Right lung (tissue), 10 donors: ENCODE measurements at places on chromosomes 13 and 19. TPM values are rescaled to one million over a fixed set of nuclear protein-coding genes. Genes with fewer than 3 reads are reported as not detected.

The OR10H1 gene
- polyA plus RNA-seq: 0.09 TPM

The TNNT1 gene
- 1.2 TPM for polyA plus RNA-seq

The CAPN12 gene
- polyA plus RNA-seq: 3.6 TPM

DNA sequence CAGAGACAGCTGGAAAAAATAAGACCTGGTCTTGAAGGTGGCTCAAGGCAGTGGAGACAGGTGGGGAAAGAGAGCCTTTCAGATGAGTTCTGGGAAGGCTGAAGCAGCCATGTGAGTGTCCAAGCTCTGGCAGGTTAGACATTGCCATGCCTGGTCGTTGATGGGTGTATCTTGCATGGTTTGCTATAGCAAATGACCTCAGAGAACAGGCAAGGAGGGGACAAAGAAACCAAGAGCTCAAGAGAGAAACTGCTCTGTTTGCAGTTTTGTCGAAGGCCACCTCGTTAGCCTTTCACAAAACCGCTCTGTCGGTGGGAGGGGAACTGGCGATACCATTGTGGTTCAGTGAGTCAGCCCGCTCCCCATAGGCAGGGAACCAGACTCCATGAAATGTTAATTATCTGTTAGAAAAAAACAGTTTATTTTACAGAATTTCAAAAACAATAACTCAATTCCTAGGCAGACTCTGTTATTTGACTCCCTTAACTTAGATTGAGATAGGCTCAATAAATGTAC is 82.8 kb upstream of the ARGLU1 start:
- peak; percentile 55 for DNase-seq

DNA sequence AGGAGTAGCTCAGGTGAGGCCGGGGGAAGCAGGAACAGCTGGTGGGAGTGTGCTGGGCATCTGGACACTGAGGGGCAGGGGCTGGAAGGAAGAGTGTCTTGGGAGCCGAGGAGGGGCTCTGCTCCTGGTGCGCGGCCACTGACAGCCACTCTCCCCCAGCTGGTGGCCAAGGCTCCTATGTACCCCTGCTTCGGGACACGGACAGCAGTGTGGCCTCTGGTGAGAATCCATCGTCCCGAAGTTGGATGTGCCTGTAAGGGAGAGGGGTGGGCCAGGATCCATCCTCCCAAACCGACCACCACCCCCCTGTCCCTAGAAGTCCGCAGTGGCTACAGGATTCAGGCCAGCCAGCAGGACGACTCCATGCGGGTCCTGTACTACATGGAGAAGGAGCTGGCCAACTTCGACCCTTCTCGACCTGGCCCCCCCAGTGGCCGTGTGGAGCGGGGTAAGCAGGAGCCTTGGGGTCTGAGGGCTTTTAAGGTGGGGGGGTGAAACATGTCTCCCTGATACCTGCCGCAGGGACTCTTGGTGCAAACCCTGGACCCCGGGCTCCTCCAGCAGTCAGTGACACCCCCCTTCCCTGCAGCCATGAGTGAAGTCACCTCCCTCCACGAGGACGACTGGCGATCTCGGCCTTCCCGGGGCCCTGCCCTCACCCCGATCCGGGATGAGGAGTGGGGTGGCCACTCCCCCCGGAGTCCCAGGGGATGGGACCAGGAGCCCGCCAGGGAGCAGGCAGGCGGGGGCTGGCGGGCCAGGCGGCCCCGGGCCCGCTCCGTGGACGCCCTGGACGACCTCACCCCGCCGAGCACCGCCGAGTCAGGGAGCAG is 2.0 kb upstream of the USF2 start:
- no peak for DNase-seq

DNA sequence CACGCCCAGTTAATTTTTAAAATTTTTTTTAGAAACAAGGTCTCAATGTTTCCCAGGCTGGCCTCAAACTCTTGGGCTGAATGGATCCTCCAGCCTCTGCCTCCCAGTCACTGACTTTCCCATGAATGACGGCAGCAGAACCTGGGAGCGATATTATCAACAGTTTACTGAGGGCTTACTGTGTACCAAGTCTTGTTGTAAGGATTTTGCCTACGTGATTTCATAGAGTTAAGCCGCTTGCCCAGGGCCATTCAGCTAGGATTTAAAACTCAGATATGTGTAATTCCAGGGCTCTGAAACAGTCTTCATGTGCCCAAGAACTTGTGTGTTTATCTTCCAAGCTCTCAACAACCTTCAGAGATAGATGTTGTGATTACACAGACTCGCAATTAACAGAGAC is 6.0 kb upstream of the KXD1 start:
- DNase-seq: no peak

GRCh38 chr13:36834299-36834698 is 15.3 kb downstream of the RFXAP start:
- no peak for DNase-seq

- DNase-seq: no peak
Observed at GRCh38 chr13:33751151-33751550, 66.8 kb upstream of the RFC3 start.

GRCh38 chr19:39406656-39407409 is at the start of gene ZFP36:
TSS of gene ZFP36 (plus strand) at chr19:39406847. CDS start at chr19:39406905, 58 bp downstream.
- DNase-seq: peak; percentile 88

The ADGRE2 gene
- 0.63 TPM for polyA plus RNA-seq

The TGFB1 gene
- polyA plus RNA-seq: 35.5 TPM

The KLHL1 gene
- 0.03 TPM for polyA plus RNA-seq

DNA sequence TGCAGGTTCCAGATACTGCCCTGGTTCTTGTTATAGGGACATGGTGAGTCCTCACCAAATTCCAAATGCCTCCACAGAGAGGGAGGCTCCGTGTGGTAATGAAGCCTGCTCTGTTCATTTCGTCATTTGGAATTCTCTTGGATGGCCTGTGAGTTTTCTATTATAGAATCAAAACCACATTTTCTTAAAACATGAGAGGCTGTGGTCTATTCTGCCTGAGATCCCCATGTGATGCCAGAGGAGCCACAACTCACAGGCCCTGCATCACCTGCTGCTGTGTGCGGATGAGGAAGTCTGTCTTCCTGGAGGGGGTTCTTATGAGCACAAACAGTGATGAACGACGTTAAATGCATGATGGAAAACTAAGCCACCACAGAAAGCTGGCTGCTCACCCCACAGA is 264.4 kb downstream of the UQCRFS1 start:
- DNase-seq: no peak

The ACER1 gene
- polyA plus RNA-seq: 0.23 TPM

The OR7A5 gene
- not detected for polyA plus RNA-seq

DNA sequence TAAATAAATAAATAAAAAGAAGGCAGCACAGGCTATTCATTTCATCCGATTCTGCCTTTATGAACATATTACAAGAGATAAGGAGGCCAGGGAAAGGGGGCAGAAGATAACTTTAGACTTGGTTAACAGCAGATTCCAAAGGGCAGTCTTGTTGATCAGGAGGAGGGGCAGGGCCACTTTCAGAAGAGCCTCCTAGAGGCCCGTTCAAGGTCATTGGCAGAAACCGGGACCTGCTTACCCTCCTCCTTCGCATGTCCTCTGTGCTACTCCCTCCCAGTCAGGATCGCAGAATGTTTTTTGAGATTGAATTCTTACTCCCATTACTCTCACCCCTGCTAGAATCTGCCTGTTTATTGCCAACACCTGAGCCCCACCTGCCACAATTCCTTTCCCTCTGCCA is 217.0 kb upstream of the IPO5 start:
- no peak for DNase-seq

DNA sequence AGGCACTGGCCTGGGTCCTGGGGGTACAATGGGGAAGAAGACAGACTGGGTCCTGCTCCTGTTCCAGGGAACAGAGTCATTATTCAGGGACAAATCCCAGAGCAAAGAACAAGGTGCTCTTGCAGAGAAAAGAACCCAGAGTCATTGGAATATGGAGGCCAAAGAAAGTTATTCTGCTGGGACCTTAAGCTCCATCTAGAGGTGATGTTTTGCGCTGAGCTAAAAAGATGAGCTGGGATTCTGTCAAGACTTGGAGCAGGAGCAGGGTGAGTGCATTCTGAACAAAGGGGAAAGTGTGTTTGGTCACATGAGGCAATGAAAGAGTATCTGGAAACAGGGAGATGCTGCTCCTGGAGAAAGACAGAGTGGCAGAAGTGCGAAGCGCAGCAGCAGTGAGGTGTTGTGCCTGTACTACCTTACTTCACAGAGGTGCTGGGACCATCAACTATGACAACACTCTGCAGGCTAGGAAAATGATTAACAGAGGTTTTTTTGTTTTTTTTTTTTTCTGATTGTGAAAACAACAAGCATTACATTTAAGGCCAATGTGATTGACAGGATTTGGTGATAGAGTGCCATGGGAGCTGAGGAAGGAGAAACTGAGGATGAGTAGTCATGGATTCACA is 95.3 kb upstream of the TNFSF11 start:
- DNase-seq: no peak

DNA sequence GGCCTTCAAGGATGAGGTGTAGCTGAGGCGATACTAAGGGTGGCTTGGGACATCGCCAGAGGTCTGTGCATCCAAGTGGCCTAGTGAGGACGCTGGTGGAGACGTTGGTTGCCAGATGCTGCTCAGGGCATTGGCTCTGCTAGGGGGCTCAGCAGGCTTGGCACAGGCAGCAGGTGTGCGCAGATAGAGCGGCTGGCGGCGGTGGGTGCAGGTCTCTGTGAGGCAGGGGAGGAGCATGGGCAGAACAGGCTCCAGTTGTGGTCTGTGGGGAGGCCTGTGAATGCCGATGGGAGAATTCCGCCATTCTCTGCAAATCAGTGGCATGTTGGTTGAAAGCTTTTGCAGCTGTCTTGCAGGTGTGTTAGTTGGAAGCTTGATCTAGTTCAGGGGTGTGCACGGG is 21.2 kb downstream of the PRAM1 start:
- no peak for DNase-seq

DNA sequence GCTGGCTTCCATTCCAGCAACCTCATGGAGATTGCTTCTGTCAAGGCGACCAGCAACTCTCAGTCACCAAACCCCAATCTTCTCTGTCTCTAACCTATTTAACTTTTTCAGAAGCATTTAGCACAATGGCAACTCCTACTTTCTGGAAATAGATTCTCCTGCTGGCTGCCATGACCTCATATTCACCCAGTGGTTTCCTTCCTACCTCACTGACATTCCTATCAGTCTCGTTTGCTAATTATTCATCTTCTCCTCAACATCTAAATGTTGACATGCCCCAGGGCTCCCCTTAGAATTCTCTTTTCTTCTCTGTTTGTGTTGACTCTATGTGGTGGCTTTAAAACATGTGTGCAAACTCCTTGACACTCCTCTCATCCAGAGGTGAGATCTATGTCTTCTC is 106.7 kb downstream of the OLFM4 start:
- DNase-seq: no peak

GRCh38 chr19:56110515-56111448 is 10.3 kb downstream of the ZNF787 start:
- no peak for DNase-seq

The CYP4F2 gene
- not detected for polyA plus RNA-seq

GRCh38 chr13:20057214-20057613 is 98.7 kb downstream of the ZMYM2 start:
- DNase-seq: no peak

The SYNGR4 gene
- polyA plus RNA-seq: not detected

DNA sequence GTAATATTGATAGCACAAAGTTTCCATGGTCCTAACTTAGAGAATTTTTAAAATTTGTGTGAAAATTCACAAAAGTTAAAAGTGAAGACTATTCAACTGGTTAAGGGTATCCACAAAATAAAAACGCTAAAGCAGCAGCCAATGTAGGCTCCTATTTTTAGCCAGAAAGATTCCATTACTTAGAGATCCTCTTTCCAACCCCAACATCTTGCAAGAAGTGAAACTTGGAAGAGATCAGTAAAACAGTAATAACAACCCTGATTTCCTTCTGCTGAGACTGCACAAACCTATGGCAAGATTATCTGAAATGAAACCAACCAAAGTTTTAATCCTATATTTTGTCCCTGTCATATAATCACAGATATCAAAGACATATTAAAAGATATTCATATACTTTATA is 8.5 kb downstream of the TBC1D4 start:
- no peak for DNase-seq

The CCDC8 gene
- polyA plus RNA-seq: 39.7 TPM

The PRSS57 gene
- 0.14 TPM for polyA plus RNA-seq

DNA sequence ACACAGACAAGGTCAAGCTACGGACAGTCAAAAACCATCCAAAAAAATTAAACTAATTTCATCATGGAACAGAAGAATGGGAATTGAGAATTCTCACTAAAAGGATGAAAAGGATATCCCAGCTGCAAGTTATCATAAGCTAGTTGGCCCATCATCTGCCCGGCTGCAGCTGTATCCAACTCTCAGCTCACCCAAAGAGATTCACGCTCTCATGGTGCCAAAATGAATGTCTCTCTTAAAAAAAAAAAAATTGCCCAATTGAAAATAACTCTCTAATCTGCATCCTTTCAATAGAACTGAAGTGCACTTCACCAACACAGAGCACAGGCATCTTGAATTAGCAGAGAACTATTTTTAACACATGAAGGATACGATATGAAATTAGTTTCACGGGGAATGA is 20.0 kb downstream of the ENOX1 start:
- peak; percentile 79 for DNase-seq

DNA sequence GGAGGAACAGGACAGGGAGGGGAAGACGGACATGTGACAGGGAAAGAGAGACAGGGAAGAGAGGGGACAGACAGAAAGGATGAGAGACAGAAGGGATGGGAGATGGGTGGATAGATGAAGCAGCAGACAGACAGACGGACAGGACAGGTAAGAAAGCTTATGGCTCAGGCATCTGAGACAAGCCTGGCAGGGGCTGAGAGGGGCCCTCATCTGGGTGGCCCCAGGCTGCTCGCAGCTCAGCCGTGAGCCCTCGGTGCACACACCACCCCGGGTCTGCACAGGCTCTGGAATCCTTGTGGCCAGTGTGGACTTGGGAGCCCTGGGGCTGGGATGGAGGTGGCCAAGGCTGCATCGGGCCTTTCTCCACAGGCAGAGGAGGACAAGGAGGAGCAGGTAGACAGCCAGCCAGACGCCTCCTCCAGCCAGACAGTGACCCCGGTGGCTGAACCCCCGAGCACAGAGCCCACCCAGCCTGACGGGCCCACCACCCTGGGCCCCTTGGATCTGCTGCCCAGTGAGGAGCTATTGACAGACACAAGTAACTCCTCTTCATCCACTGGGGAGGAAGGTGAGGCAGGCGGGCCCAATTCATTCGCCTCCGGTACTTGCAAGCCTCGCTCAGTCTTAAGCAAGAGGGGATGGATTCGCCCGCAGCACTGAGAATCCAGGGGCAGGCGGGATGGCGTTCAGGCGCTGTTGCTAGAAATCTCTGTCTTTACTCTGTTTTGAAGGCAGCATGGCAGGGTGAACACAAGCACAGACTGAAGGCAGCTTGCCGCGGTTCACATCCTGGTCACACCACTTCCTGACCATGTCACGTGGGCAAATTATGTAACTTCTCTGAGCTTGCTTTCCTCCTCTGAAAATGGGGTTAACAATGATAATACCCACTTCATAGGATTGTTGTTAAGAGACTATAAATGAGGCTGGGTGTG is 14.0 kb downstream of the GRAMD1A start:
- no peak for DNase-seq

- DNase-seq: no peak
Observed at GRCh38 chr19:41883463-41883820, 458 bp downstream of the ARHGEF1 start.

- no peak for DNase-seq
Observed at GRCh38 chr13:46614582-46614981, 61.6 kb downstream of the LRCH1 start.
